Omental fat pad (tissue), 4 donors: ENCODE measurements at places on chromosomes 2 and 18. TPM values are rescaled to one million over a fixed set of nuclear protein-coding genes. Genes with fewer than 3 reads are reported as not detected.

- DNase-seq, result no peak
Measured at GRCh38 chr18:581096-581495, 916 bp downstream of the CETN1 start.

DNA sequence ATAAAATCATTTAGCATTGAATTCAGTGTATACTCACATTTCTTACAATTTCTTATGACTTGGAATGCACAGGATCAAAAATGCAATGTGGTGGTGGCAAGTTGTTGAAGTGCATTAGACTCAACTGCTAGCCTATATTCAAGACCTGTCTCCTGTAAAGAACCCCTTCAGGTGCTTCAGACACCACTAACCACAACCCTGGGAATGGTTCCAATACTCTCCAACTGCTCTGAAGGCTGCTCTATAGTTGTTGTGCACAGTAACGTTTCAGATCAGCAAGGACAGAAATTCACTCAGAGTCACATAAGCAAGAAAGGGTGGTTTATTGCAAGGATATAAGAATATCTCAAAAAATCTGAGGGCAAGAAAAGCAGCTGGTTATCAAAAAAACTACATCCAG, 6.5 kb downstream of the GKN1 start:
- no peak for DNase-seq

DNA sequence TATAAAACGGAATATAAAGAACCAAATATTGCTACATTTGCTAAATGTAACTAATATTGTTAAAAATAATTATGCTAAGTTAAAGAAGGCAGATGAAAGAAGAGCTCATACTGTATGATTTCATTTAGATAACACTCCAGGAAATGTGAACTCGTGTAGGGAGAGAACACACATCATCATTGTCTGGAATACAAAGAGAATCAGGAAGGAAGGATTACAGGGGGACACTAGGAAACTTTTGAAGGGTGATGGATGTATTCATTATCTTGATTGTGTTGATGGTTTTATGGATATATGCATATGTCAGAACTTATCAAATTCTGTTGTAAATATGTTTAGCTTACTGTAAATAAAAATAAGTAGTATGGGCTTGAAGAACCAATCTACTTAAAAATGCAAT, 104.1 kb upstream of the TRIB2 start:
- no peak for DNase-seq

DNA sequence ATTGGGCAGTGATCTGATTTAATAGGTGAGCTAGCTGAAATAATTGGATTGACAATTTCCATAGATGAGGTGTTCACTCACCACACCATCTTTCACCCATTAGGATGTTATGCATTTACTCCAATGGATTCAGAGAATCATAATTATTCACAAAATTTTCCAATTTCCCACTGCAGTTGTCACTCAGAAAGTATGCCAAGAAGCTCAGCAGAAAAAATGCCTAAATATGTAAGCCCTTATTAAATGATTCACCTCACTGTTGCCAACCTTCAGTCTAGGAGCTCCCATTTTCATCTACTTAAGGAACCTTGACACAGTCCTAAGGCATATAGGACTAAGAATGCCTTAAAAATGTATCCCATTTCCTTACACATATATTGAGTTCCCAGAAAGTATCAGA, 94.3 kb downstream of the MBD2 start:
- DNase-seq, result no peak

- DNase-seq, result no peak
Measured at GRCh38 chr2:95356821-95357700, 45.4 kb upstream of the FAHD2A start.

GRCh38 chr2:37377187-37377532, 32.7 kb downstream of the QPCT start:
- no peak for DNase-seq

DNA sequence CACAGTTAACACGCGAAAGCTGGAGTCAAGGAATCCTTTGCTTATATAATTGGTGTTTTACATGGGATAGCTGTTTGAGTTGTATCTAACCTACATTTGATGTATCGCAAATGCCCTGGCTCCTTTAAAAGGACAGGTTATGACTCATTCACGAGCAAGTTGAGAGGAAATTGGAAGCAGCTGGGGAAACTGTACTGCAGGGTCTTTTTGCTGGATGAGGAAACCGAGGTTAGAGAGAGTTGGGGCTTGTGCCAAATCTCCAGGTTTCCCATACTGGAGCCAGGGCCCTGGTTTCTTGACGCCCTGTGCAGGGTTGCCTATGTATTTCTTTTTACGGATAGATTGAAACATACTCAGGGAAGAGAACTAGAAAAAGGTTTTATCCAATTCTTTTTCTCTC, 60.0 kb upstream of the SPTBN1 start:
- DNase-seq, result no peak

DNA sequence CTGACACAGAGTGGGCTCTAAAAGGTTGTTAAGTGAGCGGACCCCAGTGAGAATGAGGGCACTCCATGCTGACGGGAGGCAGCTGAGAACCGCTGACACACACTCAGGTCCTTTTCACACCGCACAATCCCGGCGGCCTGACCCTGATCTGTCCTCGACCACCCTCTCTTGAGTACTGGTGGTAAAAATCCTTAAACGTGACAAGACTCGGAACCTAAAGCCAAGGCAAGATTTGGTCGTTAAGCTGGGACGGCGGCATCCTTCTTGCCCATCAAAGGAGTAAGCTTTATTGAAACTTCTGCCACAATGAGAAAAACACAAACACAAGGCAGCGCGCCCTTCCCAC, 569 bp downstream of the TMX3 start:
- DNase-seq, result no peak

DNA sequence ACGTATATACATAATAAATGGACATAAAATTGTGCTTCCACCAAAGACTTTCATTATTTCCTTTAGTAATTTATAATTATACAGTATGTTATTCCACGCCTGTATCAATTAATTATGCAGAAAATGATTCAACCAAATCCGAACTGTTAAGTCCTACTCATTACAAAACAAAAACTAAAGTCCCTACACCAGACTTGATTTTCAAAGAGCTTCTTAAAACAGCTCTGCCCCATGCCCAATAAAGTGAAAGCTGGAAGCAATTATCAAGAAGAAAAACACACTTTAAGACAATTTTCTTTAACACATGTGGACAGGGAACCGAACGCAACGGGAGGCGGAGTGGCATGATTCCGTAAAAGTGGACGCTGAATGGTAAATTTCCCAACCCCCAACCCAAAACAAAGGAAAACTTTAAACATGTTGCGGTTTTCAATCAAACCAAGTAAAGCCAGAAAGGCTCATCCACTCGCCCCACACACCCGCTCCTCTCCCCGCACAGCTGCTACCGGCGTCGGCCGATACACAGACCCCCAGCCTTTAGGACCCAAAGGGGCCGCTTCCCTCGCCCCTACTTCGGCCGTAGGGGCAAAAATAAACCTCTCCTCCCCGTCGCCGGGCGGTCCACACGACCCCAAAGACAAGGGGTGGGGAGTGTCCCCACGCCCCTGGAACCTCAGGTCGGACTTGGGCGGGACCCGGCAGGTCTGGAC, 705 bp downstream of the YES1 start:
- DNase-seq, result no peak

- DNase-seq, result no peak
Measured at GRCh38 chr2:48110492-48110891, 204.2 kb upstream of the FBXO11 start.

DNA sequence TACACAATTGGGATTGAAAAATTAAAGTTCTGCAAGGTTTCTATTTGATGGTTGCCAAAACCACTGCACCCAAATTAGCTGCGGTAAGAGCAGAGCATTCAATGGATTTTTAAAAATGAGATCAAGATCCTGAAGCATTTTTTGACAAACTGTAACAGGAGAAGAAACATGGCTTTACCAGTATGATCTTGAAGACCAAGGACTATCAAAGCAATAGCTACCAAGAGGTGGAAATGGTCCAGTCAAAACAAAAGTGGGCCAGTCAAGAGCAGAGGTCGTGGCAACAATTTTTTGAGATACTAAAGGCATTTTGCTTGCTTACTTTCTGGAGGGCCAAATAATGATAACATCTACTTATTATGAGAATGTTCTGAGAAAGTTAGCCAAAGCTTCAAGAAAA, 186.8 kb downstream of the RDH14 start:
- no peak for DNase-seq

DNA sequence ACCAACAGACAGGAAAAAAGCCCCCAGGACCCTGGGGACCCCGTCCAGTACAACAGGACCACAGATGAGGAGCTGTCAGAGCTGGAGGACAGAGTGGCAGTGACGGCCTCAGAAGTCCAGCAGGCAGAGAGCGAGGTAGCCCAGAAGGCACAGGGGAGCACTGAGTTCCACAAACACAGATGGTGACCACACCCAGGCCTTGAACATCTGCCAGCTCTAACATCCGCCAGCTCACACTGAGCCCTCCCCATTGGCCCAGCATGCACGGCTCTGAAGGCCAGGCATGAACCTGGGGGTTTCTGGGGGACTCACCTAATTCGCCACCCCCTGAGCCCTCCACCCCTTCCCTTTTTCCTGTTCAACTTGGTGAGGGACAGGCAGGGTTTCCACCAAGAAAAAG, 25.6 kb upstream of the PRLH start:
- DNase-seq, result no peak

DNA sequence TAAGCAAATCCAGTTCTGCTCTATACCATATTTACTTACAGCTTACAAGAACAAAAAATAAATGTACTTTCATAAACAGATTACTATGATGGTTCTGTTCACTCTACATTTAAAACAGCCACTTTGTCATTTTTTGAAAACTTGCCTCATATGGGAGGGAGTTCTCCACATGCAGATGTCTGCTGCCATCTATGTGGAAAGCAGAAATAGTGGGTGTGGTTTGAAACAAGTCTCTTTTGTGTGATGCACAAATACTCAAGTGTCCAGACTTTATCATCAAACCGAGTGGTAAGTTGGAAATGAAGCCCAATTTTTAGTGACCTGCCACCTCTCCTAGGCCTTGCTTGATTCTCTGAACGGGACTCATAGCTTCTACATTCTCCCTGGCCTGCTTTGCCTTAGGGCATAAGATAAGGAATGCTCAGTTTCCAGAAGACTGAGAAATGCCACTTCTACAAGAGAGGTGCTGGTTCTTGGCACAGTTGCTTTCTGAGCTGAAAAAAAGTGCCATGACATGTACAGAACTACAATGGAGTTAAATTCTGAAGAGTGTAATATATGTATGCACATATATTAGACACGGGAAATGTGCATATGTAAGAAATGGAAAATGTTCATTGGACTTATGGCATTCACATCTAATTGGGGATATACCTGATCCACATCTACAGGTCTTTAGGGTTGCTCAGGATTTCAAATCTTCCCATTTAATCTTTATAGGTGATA, 221.0 kb downstream of the SLC8A1 start:
- no peak for DNase-seq

GRCh38 chr2:155080373-155080772, 381.9 kb downstream of the KCNJ3 start:
- no peak for DNase-seq

DNA sequence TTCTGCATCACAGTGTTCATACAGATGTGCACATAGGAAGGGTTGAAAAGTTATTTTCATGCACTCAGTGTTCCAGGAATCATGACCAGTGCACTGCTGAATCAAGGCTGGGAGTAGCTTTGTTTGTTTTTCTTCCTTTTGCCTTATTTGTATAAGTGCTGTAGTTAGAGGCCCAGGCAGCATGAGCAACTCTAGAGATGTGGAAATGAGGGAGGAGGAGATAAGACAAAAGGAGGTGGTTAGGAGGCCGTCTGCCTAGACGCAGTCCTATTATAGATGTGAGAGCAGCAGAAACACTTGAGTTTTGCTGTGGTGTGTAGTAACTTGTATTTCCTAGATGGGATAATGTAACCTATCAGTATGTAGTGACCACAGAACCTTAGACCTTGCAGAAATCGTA, 264.3 kb upstream of the RASGRP3 start:
- no peak for DNase-seq

GRCh38 chr2:232431705-232432590, 24.0 kb upstream of the ALPI start:
- DNase-seq, result no peak

- no peak for DNase-seq
Measured at GRCh38 chr2:44949329-44950151, 8.0 kb downstream of the SIX3 start.

DNA sequence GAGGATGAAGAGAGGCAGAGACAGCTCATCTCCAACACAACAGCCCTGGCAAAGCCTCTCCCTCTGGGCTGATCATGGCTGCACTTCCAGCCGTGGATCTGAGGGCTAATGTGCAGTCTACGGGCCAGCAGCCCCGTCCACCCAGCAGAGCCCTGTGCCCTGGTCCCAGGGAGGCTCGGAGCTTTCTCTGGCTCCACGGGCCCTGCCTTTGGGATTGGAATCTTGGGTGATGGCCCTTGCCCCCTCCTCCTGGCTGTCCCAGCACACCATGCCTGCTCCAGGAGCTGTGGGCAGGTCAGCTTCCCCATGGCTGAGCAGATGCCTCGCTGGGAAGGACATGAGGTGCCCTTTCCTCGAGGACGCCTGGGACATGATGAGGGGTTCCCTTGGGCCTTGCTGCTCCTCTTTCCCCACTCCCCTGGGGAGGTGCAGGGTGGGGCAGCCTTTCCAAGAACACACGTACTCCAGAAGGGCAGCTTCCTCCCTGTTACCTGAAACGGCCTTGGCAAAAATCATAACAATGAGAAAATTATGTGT, 66.9 kb downstream of the C18orf63 start:
- no peak for DNase-seq

DNA sequence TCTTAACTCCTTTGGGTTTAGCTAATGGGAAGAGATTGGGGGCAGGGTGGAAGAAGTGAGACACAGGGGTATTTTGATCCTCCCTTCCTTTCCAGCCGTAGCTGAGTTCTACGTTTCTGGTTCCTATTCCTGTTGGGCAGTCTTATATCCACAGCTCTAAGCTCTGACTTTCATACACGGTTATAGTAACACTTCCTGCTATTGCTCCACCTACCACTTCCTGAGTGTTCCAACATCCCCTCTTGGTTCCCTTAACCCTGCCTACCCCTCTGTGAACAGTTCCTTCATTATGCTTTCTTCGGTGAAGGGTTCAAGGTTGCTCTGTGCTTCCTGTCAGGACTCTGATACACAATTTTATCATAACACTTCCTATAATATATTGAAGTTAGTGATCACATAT, 205.1 kb downstream of the DNAH7 start:
- no peak for DNase-seq

MYCN gene
- total RNA-seq, result not detected

ACMSD gene
- not detected for total RNA-seq

MYOM1 gene
- total RNA-seq, result 2.6 TPM

DCC gene
- total RNA-seq, result not detected
